NCI-H510A treated with DMSO at 0.1 percent for 48 hours (cell line): ENCODE measurements at places on chromosomes 5 and 9.

DNA sequence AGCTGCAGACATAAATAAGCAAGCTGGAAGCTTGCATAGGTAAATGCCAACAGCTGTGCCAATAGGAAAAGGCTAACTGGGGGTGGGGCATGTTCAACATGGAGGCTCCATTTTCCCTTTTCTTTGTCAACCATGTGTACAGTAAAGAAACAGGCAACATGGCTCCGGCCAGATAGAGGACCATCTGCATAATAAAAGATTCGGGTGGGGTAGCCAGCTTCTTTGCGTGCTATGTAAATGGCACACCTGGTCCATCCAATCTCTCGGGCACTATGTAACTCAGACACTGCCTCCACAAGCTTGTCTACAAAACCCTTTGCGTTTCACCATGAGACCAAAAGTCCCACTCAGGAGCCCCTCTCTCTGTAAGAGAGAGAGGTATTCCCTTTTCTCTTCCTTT lies 41.7 kb upstream of the DENND4C start:
- no peak for DNase-seq

DNA sequence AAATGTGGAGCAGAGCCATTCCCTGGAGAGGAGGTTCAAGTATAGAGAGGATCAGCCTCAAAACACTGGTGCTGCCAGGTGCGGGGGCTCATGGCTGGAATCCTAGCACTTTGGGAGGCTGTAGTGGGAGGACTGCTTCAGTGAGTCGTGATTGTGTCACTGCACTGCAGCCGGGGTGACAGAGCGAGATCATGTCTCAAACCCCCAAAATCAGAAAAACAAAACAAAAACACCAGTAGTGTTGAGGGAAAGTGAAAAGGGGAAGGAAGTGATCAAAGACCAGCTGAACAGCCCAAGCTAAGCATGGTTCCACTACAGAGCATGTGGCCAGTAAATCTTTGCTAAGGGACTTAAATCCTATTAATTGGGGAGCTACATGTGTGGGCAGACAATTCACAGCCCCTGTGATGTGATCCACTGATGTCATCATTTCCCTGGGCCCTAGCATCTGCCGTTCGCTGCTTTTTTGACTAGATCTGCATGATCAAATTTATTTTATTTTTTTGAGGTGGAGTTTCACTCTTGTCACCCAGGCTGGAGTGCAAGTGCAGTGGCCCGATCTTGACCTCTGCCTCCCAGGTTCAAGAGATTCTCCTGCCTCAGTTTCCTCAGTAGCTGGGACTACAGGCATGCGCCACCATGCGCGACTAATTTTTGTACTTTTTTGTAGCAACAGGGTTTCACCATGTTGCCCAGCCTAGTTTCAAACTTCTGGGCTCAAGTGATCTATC lies 2.7 kb upstream of the PCBD2 start:
- no peak for DNase-seq

- no peak for DNase-seq
Observed at GRCh38 chr5:143228597-143229293, 174.7 kb downstream of the NR3C1 start.

GRCh38 chr9:89548071-89548638 lies 50.2 kb upstream of the SEMA4D start:
- DNase-seq, result no peak

- DNase-seq, result no peak
Observed at GRCh38 chr5:112257976-112258375, 161.1 kb downstream of the EPB41L4A start.

DNA sequence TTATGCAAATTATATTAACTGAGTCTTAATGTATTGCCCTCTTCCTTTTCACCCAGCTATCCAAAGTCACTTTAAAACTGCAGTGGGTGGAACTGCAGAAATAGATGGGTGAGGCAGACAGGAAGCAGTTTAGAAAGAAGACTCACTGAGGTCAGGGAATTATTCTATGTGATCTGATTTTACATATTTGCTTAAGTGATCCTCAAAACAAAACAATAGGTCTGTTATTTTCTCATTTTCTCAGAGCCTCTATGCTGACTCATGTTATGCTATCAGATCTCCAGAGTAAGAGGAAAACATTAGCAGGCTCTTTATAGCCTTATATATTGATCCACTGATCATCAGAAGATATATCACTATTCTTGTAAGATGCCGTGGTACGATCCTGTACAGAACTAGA lies 63.5 kb downstream of the MRPS27 start:
- no peak for DNase-seq

DNA sequence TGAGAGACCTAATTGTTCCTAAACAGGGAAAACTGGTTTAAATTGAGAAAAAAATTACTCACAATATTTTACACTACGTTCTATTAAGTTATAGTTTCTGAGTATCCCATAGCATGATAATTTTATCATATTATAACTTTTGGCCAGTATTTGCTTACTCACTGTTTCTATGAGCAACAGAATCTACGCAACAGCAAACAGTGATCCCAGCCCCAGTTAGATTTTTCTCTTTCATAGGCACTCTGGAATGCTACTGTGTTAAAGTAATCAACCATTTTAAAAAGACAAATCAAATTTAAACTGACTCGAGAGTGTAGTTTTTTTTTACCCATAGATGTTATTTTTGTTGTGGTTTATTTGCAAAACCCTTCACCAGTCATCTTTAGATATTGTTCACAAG lies 107.2 kb downstream of the XRCC4 start:
- DNase-seq, result no peak

GRCh38 chr9:96075757-96076156 lies 200.3 kb downstream of the ERCC6L2 start:
- no peak for DNase-seq

DNA sequence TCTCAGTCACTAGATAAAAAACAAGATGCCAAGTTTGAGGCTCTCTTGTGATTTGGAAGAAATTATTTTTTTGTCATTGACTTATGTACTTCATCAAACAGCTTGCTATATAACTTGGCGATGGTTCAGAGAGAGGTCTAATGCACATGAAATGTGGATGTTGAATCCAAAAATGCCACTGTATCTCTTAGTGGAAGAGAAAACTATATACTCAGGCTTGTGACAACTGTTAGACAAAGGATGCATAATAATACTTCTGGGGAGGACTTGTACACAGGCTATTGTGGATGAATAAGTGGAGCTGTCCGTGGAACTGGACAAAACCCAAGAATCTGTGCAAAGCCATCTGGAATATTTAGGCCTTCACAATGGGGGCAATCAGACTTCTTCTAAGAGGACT lies 162.9 kb upstream of the NMUR2 start:
- DNase-seq, result no peak

GRCh38 chr9:77819657-77820056 lies 171.5 kb upstream of the GNA14 start:
- no peak for DNase-seq

GRCh38 chr5:150734579-150735384 lies 24.0 kb downstream of the DCTN4 start:
- no peak for DNase-seq

DNA sequence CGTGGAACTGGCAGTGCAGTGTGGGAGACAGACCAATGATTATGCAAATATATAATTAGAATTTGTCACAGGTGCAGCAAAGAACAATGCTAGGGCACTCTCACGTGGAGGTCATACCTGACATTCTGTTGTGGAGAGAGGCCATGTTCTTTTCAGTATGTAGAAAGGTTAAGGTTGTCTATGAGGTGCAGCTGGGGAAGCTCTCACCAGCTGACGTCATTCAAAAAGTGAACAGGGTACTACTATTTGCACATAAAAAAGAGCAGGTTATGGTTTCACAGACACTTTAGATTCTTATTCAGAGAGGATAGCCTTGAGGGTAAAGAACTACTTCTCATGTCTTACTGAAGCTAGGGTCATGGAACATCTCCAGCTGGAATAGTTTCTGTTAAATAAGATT lies 19.1 kb downstream of the SH3GL2 start:
- DNase-seq, result no peak

DNA sequence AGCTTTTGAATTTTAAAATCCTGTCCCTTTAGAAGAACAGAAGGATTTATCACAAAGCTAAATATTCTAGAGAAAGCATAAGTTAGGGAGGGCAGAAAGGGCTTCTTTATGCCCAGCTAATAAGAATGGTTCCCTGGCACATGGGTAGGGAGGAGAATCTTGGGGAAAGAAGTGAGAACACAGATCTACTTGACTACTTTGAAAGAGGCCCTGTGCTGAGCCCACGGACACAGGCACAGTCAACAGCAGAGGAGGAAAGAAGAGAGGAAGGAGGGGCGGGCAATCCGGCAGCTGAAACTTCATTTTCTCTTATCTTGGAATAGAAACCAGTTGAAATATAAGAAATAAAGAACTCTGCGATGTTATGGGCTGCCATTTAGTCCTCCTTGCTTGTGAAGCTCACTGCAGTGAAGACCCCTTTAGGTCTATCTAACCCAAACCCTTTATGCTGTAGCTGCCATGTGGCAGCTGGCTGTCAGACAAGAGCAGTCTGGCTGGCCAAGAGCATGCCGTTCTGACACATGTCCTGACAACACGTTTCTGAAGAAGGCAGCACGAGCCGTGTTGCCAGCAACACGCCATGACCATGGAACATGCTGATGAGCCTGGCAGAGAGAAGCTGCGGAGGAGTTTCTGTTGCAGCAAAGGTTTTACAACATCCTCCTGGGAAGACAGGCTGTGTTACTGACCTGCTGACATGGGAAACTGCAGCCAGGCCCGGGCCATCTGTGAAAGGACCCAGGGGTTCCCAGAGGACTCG lies 34.2 kb downstream of the ABLIM3 start:
- DNase-seq, result no peak
